Right lung (tissue), 10 donors: ENCODE measurements at places on chromosomes 6 and 20. TPM values are rescaled to one million over a fixed set of nuclear protein-coding genes. Genes with fewer than 3 reads are reported as not detected.

Gene APOM
- polyA plus RNA-seq, result 5.6 TPM

Gene RNF182
- 5.4 TPM for polyA plus RNA-seq

Gene DNAH8
- polyA plus RNA-seq, result 0.16 TPM

GRCh38 chr20:24245094-24245493 is 224.3 kb upstream of the SYNDIG1 start:
- no peak for DNase-seq

GRCh38 chr6:82525775-82526495 is 162.3 kb downstream of the TPBG start:
- peak; percentile 4 for DNase-seq

GRCh38 chr6:68053805-68054373 is 581.2 kb upstream of the ADGRB3 start:
- no peak for DNase-seq
